Bone marrow (tissue), 2 donors: ENCODE measurements at places on chromosomes 2 and 18.

GRCh38 chr2:16750175-16750924 is 84.7 kb upstream of the CYRIA start:
- no peak for DNase-seq

- DNase-seq, result no peak
These were observed 60.4 kb upstream of the TWIST2 start for GRCh38 chr2:238787501-238787900.

DNA sequence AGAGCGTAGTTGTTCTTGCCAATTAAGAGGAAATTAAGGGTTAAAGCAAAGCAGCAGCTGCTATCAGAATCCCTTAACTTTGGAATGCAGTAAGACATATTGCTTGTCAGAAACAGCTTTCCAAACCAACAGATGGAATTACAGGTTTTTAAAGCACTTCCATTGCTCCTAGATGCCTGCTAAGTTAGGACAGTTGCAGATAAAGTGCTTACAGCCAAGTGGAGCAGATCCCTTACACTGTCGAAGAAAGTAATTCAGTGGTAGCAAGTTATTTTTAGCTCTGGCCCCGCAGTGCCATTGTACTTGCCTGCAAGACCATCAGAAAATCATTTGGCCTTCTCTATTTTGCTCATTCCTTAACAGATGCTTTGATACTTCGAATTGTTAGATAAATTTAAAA is 5.4 kb downstream of the PDK1 start:
- no peak for DNase-seq

DNA sequence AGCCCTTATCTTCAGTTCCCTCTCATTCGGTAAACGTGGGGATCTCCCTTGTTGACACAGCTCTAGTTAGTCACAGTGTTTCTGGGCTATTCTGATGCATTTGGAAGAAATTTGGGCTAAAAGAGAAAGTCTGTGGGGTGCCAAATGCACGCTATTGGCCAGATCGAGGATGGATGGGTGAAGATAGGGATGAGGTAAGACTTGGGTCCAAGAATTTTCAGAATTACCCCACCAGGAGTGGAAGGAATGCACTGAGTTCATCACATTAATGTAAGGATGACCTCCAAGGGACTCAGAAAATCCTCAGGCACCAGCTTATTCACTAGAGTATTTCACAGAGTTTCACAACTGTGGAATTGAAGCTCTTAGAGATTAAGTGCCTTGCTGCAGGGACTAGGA is 49.3 kb downstream of the NRP2 start:
- DNase-seq, result no peak

GRCh38 chr2:215723631-215724011 is 287.8 kb upstream of the FN1 start:
- DNase-seq, result no peak

GRCh38 chr18:49861659-49862058 is 48.3 kb upstream of the ACAA2 start:
- no peak for DNase-seq

DNA sequence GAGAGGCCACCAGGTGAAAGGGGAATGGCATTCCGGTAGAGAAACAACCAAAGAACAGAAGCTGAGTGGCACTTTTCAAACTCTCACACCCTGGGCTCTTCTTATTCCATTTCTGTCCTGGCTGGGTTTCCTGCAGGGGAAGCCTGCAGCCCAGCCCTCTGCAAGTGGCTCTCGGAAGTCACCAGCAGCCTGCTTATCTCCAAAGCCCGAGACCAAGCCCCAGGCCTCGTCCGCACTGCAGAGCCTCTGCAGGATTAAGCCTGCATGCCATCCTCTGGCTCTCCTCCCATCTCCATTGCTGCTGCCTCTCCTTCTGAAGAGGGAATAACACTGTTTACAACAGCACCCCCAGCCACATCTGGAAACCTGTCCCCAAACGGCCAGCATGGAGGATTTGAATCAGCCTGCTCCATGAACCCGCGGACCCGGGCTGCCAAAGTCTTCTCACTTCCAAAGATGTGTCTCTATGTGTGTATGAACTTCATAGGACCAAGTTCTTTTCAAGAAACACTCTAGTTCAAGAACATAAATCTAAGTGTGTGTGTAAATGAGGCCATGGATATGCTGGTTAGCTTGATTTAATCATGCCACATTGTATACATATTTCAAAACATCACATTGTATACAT is 54.2 kb downstream of the DIPK1C start:
- no peak for DNase-seq

- no peak for DNase-seq
These were observed 53.5 kb downstream of the RASGRP3 start for GRCh38 chr2:33529771-33530481.

GRCh38 chr2:237720957-237721356 is 77.6 kb upstream of the RBM44 start:
- DNase-seq, result no peak

DNA sequence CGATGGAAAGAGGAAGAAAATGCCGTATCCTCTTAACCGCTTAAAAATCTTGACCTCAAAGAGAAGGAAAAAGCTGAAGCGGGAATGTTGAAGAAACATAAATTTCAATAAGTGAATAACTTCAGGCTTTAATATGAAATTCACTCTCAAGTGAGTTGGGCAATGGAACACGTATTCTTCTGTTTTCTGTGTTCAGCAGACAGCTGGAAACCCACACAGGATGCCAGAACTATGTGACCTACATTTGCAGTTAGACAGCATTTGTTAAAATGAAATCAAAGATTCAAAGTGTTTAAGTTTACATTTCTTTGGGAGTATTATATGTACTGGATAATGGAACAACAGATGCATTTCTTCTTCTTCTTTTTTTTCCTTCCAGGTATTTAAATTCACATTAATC is 80.5 kb upstream of the SPATS2L start:
- DNase-seq, result no peak
